Cerebellar nuclear complex (tissue), 1 donor: ENCODE measurements at places on chromosomes 12 and 14.

DNA sequence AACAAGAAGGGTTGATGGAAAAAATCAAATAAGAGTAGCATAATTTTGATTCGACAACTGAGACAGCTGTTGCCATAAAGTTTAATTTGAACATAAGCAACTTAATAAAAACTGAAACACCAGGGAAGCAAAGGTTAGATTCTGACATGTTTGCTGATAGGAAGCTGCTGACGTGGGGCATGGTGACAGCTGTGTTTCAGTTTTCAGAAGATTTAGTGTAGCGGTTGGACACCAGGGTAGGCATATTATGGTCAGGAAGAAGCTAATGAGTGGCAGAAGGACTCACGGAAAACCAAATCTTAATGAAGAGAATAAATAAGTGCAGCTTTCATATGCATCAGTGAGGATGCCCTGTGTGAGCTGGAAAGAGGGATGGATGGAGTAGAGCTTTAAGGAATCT is 336.7 kb upstream of the RPL10L start:
- no peak for DNase-seq

- DNase-seq = no peak
These were observed 6.7 kb downstream of the HDAC7 start for GRCh38 chr12:47812797-47813510.

- no peak for DNase-seq
These were observed 5.3 kb upstream of the HNF1A start for GRCh38 chr12:120972870-120973543.

DNA sequence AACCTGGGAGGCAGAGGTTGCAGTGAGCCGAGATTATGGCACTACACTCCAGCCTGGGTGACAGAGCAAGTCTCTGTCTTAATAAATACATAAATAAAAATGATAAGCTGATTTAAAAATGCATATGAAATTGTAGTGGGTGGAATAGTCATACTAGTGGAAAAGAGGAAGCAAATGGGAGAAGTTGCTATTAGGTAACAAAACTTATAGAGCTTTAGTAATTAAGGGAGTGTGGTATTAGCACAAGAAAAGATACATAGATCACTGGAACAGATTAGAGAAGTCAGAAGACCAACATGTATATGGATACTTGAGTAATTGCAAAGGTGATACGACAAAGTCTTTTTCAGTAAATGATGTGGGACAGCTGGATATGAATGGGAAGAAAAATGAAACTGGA is 26.5 kb downstream of the TECPR2 start:
- no peak for DNase-seq

DNA sequence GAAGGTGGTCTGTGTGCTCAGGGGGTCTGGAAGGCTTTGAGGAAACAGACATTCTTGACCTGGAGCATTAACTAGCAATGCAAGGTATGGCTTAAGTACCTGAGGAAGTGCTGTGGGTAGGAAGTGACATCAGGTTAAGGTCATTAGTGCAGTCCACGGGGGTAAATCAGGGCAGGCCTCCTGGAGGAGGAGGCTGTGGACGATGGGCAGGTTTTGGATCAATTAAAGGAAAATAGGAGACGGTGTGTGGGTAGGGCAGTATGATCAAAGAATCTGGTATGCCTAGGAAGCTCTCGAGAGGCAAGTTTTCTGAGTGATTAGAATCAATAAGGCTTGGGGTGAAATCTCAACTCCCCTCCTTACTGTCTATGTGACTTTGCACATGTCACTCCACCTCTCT is 295.3 kb downstream of the AACS start:
- no peak for DNase-seq

DNA sequence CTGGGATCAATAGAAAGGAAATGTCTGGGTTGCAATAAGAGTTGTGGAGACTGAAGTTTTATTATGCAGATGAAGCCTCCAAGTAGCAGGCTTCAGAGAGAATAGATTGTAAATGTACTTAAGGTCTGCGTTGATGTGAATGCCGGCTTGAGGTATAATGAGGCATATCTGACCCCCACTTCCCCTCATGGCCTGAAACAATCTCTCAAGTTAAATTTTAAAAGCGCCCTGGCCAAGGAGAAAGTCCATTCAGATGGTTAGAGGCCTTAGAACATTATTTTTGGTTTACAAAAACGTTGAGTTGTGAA is 28.3 kb upstream of the HIGD1C start:
- DNase-seq = no peak

GRCh38 chr14:103198131-103199105 is 75.2 kb downstream of the TNFAIP2 start:
- DNase-seq = no peak

- DNase-seq = no peak
These were observed 29.9 kb upstream of the TMEM260 start for GRCh38 chr14:56549721-56550120.

DNA sequence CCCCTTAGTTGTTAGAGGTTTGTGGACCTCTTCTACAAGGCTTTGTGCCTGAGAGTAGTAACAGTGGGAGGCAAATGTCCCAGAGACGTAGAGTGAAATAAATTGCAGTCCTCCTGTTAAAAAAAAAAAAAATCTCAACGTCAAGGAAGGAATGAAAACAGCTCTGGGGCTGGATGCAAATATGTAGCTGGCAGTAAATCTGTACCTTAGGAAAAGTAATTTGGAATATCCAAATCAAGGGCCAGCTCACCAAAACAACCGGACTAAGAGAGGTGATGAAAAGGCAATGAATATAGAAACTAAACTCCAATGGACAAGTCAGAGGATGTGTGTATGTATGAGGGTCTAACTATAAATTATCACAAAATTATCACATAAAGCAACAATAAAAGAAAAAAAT is 27.0 kb downstream of the SINHCAF start:
- no peak for DNase-seq

DNA sequence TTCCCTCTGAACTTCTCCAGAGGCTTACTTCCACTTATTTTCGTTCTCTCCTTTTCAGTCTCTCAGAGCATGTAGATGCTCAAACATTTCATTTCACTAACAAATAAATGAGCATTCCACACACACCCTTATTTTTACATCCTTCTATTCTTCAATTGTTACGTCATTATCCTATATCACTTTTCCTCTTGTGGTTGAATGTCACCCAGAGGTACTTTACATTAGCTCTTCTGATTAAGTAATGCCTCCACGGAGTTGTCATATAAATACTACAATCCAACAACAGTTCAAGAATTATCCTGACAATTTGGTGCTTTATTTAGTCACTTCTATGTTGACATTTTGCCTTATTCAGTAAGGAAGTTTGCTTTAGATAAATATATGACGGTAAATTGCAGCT is 18.4 kb downstream of the FAR2 start:
- DNase-seq = no peak

GRCh38 chr12:51147309-51147708 is 25.6 kb downstream of the TFCP2 start:
- no peak for DNase-seq

GRCh38 chr14:75023108-75023507 is 20.4 kb downstream of the EIF2B2 start:
- no peak for DNase-seq

DNA sequence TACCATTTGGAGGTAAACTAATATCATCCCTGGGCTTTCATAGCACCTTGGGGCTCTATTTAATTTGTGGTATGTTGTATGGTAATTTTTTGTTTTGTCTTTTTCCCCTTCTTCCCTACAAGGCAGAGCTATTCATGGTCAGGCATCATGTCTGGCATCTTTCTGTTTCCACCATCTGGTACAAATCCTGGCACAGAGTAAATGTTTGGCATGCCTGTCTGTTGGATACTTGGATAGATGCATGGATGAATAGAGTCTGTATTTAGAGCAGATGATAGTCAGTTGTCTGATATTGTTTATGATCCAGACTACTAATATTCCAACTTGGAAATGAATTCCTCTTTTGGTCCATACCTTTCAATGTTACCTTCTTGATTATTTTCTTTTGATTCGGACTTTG is 139.8 kb downstream of the NEDD1 start:
- DNase-seq = no peak

DNA sequence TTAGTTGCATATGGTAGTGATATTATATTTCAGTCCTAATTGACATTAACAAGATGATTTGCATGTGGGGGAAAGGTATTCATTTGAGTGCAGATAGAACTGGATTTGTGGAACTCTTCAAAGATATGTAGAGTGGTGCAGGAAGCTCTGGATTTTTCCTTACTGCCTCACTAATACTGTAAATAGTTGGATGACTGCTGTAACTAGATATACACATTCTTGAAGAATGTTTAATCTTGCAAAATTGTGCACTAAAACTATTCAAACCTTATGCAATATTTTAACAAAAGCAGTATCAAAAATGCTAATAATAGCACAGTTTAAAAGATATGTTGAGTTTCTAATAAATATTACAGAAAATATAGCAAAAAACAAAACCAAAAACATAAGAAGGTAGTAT is 43.1 kb upstream of the ATF7IP start:
- no peak for DNase-seq

GRCh38 chr12:50197297-50197727 is 30.1 kb upstream of the CERS5 start:
- no peak for DNase-seq

DNA sequence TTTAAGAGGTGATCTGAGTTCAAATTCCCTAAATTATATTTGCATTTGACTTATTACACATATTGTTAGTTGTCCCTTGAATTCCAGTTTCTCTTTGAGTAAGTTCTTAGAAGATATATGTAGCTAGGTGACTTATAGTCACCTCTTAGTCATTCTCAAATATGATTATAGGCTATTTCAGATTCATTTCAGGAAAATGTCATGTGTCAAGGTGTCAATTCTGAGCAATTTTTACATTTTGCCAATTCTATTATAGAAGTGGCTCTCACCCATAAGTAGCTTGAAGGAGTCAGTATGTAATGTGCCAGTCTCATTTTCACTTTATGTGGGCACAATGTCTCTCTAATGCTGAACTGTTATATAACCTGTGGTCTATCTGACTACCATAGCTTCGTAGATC is 623.4 kb downstream of the DIO2 start:
- no peak for DNase-seq

DNA sequence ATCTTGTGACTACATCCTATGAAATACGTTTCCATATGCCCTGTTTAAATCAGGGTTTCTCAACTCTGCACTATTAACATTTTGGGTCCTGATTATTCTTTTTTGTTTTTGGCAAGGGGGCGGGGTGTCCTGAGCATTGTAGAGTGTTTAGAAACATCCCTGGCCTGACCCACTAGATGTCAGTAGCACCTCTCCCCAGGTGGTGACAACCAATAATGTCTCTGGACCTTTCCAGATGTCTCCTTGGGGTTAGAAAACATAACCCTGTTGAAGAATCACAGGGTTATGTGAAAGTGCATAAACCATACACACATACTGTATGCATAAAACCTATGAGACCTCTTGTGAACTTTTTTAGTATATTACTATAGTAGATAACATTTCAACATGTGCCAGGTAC is 1.4 kb downstream of the ACAD10 start:
- DNase-seq = no peak

DNA sequence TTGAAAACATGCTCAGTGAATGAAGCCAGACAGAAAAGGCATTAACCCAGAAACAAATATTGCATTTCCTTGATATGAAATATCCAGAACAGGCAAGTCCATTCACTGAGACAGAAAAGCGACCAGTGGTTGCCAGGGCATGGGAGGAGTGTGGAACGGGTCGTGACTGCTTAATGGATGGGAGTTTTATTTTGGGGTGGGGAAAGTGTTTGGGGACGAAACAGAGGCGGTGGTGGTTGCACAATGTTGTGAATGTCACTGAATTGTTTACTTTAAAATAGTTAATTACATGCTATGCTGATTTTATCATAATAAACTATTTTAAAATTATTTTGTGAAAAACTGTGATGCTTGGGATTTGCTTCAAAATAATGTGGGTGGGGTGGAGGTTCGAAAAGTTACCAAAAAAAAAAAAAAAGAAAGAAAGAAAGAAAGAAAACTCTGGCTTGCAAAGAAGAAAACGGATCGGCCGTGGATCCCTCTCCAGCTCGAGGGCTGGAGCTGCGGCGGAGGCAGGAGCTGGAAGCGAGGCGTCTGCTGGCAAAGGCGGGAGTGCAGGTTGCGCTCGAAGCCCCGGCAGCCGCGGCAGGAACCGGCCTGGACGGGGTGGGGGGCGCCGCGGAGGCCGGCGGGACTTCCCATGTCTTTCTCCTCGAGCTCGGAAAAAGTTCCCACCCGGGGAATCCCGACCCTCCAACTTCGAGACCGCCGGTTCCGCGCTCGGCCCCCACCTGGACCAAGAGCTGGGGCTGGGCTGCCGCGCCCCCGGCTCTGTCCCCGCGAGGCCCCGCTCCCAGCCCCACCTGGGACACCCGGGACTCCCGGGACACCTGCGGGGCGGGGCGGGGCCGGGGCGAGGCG is 524 bp upstream of the P2RX2 start:
- DNase-seq = no peak

GRCh38 chr14:99586054-99586760 is 17.8 kb downstream of the CCDC85C start:
- DNase-seq = no peak

- DNase-seq = no peak
These were observed 5.7 kb downstream of the FAM222A start for GRCh38 chr12:109719123-109720022.

- no peak for DNase-seq
These were observed 433.6 kb downstream of the ZFP36L1 start for GRCh38 chr14:68359022-68359836.

DNA sequence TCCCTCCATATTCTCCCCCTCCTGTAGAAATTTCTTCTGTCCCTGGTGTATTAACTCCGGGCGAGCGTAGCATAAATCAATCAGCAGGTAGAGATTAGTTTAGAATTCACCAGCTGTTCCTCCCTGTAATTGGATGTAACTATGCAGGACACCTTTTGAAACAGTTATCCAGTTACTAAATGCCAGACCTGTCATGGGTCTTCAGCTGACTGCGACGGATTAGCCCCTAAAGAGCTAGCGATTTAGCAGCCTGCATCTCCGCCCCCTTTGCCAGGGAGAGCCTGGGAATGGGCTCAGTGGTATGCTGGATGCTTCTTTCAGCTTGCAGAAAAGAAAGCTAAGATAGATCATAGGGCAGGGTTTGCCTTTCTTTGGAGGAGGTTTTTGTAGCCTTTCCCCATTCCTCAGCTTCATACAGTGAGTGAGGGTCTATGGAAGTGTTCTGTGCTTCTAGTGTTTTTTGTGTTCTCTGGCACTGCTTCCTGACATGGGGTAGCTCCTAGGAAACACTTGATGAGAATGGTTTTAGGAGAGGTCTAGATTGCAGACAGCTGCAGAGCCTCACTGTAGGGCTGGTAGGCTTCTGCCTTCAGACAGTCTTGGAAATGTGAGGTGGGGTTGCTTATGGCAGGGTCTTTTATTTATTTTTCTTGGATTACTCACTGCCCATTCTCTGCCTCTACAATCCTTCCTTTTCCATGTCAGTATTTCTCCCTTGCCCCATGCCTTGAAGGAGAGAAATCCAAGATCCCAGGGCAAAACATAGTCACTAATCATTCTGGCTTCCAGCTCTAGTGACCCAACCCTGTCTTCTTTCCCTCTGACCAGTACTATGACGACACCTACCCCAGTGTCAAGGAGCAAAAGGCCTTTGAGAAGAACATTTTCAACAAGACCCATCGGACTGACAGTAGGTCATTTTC is 16.7 kb downstream of the COPZ1 start:
- no peak for DNase-seq

- no peak for DNase-seq
These were observed 378.0 kb upstream of the DDHD1 start for GRCh38 chr14:53531156-53531555.

GRCh38 chr12:90216815-90217214 is 508.2 kb upstream of the ATP2B1 start:
- DNase-seq = no peak

- no peak for DNase-seq
These were observed 7.6 kb upstream of the BRMS1L start for GRCh38 chr14:35818346-35819115.

- DNase-seq = no peak
These were observed 7.7 kb downstream of the KCNH3 start for GRCh38 chr12:49546481-49546880.
